Stimulated activated naive CD4-positive, alpha-beta T cell treated with Interleukin-2 at 50 U/mL for 16 hours (primary cell): ENCODE measurements at places on chromosomes 7 and 10.

GRCh38 chr7:18087026-18087686, 59.5 kb upstream of the PRPS1L1 start:
- DNase-seq, result no peak

DNA sequence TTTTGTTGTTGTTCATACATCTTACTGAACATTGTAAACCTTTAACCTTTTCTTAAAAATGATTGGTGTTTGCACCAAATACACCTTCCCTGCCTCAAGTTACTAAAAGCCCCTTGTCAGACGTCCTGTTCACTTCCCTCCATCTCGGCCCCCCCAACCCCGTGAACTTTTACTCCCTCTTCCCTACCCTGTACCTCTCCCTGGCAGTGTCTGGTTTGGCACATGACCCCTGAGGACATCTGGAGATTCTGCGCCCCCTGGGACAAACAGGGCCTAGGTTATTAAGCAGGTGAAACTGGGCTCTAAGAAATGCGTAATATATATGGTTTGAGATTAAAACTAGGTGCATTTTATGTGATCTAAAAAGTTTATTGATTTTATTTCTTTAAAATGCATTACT, 1.4 kb downstream of the PPP2R2D start:
- no peak for DNase-seq

DNA sequence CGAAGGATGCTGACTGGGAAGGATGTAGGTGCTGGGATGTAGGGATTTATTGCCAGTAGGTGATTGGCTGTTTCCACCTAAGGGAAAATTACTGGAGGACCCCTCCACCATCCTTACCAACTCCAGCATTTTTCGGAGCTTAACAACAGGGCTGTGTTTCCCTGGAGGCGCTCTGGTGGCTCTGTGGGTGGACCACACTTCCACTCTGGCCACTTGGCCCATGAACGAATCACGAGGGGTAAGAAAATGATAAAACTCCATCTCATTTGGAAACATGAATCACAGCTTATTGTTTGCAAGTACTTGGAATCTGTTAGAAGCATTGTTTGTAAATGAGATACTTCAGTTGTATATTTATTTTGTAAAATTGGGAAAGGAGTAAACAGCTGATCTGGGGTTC, 3.0 kb downstream of the DOCK1 start:
- no peak for DNase-seq

- DNase-seq, result no peak
Measured at GRCh38 chr10:103042129-103042528, 124.0 kb downstream of the CNNM2 start.

DNA sequence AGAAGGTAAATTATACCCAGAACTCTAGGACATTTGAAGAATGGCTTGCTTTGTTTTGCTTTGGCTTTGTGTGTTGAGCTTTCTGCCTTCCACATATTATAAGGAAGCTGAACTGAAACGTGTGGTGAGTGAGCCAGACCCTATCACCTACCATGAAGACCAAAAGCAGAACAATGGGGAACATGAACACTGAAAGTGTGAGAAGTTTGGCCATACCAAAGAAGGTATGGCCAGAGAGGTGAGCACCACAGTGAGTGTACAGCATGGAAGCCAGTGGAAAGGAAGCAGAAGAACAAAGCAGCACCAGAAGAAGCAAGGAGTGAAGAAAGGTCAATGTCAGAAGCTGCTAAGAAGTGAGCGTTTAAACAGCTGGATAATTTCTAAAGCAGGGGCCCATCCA, 59.7 kb upstream of the CCDC71L start:
- DNase-seq, result no peak

DNA sequence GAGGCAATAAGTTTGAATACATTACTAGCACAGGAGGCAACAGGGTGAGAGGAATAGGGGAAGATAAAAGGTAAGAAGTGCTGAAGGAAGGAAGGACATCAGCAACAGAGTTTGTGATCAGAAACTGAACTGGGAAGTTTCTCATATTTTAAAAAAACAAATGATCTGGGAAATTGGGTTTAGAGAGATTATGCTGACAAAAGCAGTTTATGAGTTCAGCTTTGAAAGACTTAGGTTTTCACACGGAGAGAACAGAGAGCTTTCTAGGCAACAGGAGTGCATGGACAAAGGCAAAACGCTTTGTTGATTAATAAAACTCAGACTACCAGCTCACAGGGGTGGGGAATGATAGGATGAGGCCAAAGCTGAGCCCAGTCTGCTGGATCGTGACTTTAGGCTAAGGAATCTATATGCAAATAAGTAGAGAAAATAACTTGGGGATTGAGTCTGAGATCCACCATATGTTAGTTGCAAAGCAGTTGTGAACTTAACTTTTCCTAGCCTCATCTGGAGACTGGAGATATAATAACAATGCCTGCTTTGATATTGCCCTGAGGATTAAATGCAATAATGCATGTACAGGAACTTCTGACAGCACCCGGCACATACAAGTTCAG, 4.2 kb downstream of the OSBPL3 start:
- no peak for DNase-seq

- peak; percentile 40 for DNase-seq
Measured at GRCh38 chr10:92239600-92240288, 51.1 kb downstream of the CPEB3 start.

DNA sequence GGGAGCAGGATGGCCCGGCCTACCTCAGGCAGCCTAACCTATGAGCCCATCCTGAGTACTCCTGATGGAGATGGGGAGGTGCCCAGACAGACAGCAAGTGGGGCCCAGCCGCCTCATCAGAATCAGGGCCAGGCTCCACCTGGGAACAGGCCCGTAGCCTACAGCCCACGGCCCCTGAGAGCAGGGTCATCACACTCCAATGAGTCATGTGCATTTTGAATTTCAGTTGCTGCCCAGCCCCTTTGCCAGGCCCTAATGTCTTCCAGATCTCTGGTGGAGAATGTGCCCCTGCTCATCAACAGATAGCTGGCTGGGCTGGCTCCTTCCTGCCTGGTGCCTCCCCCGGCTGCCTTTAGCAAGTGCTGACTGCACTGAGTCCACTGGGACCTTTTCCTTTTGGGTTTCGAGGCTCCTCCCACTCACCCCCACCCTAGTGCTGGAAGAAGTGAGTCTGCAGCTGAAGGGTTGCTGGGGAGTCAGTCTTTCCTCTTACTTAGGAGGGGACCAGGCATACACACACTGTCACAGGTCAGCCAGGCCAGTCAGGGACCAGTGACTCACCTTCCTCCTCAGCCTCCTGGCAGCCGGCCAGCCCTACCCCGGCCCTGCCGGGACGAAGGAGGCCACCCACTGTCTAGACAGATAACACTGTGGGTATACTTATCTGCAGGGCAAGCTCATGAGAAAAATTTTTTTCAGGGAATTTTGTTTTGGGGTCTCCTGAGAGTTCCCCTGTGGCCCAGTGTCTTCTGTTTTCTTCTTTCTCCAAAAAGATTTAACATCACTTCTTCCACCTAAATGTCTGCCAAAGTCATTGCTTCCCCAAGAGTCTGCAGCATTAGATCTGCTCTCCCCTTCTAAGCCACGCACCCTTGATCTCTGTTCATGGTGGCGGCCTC, 9.1 kb upstream of the ASIC3 start:
- DNase-seq, result peak; percentile 77

DNA sequence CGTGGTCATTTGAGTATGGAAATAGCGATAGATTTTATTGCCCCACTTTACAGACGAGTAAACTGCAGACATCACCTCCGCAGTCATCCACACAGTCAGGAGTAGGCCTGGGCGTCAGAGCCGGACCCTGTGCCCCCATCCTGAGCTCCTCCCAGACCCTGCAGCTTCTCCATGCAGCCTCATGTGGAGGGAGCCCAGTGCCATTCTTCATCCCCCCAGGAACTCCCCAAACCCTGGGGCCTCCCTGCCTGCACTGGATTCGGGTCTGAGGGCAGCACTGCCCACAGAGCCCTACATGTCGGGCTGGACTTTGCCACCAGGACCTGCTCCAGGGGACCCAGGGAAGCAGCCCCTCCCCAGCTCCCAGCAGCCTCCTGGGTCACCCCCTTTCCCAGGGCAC, 100.8 kb downstream of the MKI67 start:
- no peak for DNase-seq

DNA sequence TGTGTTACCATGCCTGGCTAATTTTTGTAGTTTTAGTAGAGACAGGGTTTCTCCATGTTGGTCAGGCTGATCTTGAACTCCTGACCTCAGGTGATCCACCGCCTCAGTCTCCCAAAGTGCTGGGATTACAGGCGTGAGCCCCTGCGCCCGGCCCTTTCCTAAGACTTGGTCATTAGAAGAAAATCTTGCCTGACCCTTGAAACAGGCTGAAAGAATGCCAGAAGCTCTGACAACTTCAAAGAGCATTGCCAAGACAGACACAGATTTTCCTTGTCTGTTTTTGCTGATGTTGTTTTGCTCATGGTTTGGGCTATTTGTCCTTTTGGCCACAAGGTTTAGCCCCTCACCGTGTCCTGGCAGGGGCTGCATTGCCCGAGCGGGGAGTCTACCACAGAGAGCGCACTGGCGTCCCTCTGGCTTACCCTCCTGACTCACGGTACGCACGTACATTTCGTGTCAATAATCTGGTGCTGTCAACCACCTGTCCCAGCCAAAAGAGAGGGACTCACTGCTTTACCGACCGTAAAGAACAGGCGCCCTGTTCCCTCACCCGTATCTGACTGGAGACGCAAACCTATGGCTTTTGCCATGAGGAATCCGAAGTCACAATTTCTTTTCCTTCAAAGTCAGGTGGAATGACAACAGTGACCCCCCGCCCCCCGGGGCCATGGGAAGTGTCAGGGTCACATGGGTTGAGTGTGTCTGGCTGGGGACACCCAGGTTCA, 10.1 kb upstream of the INPP5A start:
- no peak for DNase-seq

- DNase-seq, result no peak
Measured at GRCh38 chr10:32131388-32131787, 75.2 kb upstream of the KIF5B start.

GRCh38 chr7:99728615-99729014, 6.4 kb downstream of the CYP3A7 start:
- no peak for DNase-seq

- DNase-seq, result no peak
Measured at GRCh38 chr7:71354716-71355115, 222.8 kb downstream of the GALNT17 start.

DNA sequence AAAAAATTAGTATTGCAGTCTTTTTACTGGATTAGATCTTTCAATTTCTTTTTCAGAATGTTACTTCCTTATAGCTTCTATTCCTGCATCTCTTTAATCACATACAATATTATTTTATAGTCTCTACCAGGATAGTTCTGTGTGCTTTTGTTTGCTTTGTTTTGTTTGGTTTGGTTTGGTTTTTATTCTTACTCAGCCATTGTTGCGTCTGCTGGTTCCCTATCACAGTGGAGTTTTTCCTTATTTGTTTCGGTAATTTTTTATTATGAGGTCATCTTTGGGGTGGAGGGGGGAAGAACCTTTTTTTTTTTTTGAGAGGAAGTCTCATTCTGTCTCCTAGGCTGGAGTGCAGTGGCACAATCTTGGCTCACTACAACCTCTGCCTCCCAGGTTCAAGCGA, 9.0 kb upstream of the BAIAP2L1 start:
- no peak for DNase-seq

DNA sequence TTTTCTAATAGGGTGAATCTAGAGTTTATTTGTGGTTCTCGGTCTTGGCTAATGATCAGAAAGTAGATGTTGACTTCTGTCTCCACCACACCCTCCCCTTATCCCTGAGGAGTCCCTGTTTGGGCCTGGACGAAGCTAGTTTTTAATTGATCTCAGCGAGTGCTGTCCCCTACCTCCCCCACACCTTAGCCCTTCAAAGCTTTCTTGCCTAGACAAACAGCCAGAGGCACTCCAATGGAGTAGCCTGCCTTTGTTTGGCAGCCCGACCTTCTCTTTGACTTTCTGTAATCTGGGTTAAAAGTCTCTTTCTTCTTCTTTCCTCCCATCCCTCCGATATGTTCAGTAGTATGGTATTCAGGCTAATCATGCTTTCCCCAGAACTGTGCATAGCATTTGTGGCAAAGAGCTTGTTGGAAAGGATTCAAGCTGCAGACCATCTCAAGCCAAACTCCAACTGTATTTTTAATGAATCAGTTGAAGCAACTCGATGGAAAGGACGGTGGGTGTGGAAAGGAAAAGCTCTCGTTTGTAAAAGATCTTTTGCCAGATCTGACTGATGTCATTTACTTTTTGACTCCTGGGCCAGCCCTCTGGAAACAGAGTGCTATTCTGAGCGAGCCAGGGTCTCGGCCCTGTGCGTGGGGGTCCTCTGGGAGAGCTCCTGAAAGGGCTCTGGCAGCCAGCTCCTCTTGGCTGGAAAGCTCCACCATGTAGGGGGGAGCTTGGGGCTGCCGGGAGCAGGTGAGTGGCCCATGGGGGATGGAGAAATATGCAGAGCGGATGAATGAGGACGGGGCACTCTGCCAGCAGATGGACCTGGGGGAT, 4.5 kb downstream of the FAM180A start:
- no peak for DNase-seq

DNA sequence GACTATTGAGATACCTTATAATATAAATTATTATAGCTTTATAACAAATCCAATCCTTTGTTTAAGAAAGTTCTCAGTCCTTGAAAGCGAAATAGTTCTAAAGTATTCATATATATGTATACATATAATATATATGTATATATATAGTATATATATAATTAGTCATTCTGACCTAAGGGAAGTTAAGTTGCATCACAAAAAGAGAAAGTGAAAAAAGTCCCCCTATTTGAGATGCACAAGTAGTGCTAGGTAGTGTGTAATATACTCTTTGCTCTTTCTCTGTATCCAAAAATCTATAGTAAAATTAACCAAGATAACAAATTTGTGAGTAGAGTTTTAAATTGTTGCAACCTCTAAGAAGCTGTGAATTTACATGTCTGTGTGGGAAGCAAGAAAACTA, 13.3 kb upstream of the IFIT1B start:
- no peak for DNase-seq

GRCh38 chr7:70771451-70771850, 360.5 kb upstream of the GALNT17 start:
- no peak for DNase-seq

DNA sequence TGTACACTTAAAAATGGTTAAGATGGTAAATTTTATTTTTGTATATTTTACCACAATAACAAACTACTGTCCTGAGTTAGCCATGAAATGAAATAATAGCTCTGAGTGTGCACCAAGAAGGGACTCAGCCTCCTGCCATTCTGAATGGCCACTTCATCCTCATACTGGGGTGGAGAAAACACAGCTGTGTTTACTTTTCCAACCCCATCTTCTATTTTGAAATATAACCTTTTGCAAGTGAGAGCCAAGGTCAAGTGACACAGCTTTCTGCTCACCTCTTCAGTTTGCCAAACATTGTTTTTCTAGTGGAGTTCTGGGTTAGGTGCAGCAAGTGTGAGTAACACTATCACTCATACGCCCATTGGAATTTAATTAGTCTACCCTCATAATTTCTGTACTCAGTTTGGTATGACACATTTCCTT, 107.4 kb upstream of the GLCCI1 start:
- DNase-seq, result no peak

DNA sequence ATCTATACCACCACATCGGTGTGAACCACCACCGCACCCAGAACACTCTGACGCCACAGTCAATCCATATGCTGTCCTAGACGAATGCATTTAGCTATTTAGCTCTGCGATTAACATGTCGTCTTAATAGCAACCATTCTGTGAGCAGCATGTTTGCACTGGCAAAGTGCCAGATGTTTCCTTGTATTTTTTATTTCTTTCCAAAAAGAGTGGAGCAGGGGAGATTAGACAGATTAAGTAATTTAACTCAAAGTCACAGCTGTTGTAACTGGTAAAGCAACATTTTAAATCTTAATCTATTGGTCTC, 57.0 kb upstream of the ARL4A start:
- no peak for DNase-seq

GRCh38 chr10:30542001-30542894, 87.3 kb downstream of the LYZL2 start:
- no peak for DNase-seq

- DNase-seq, result no peak
Measured at GRCh38 chr10:1520909-1521565, 216.3 kb downstream of the ADARB2 start.
